ENCODE measurements at places on chromosomes 12 and 14.

- ATAC-seq, result no peak
Measured at GRCh38 chr12:68242777-68243176, 10.6 kb downstream of the IL22 start.

GRCh38 chr12:45675534-45675933 lies 54.0 kb upstream of the ARID2 start:
- no peak for ATAC-seq

- ATAC-seq, result no peak
Measured at GRCh38 chr14:58794993-58795762, 157.4 kb downstream of the DACT1 start.

DNA sequence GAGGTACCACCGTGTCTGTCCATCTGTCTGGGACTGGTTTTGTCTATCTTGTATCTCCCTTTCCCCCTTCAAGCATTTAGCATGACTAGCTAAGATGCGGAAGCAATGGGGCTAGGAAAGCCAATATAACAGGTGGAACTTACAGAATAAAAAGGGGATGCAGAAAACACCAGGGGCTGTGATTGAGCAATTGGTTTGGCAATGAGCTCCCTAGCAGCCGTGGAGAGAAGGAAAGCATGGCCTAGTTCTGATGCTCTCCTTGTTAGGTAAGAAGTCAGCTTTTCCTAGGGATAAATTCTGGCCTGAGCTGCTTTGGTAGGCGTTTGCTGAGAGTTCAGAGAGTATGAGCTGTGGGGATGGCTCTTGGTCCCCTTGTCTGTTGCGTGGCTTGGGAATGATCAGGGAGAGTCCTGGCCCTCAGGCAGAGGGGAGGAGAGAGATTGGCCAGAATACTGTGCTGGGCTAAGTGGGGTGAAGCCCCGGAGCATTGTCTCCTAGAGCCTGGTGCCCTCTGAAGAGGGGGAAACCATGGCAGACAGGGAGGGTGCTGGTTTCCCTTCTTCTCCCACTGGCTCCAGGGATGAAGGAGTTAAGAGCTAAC lies 7.1 kb downstream of the SETD1B start:
- ATAC-seq, result no peak

GRCh38 chr14:51039252-51039651 lies 55.7 kb downstream of the TRIM9 start:
- peak; percentile 67 for ATAC-seq

- peak; percentile 61 for ATAC-seq
Measured at GRCh38 chr12:131830335-131830913, 2.2 kb downstream of the MMP17 start.

GRCh38 chr12:66584673-66585072 lies 94.2 kb downstream of the GRIP1 start:
- ATAC-seq, result no peak

DNA sequence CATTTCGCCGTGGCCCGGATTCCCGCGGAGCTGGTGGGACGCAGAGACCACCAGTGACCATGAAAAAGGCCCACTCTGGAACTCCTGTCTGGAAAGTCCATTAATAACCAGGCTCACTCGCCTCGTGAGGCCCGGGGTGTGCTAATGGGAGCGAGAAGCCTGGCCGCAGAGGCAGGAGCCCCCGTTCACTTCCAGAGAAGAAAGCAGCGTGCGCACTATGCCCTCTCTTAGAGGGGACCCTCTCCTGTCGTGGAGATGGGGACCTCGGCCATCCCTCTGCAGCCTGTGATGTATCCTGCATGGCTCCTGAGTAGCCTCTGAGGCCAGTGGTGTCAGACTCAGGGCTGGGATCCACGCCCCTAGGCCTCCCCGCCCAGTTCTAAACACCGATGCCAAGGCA lies 134.1 kb upstream of the VRK1 start:
- ATAC-seq, result no peak

GRCh38 chr14:89284333-89285058 lies 132.5 kb downstream of the FOXN3 start:
- no peak for ATAC-seq

GRCh38 chr14:20356422-20356821 lies 13.0 kb downstream of the PARP2 start:
- ATAC-seq, result no peak

- ATAC-seq, result no peak
Measured at GRCh38 chr14:86712176-86712575, 1182.2 kb downstream of the FLRT2 start.

- no peak for ATAC-seq
Measured at GRCh38 chr12:6228535-6229223, 28.5 kb downstream of the CD9 start.

DNA sequence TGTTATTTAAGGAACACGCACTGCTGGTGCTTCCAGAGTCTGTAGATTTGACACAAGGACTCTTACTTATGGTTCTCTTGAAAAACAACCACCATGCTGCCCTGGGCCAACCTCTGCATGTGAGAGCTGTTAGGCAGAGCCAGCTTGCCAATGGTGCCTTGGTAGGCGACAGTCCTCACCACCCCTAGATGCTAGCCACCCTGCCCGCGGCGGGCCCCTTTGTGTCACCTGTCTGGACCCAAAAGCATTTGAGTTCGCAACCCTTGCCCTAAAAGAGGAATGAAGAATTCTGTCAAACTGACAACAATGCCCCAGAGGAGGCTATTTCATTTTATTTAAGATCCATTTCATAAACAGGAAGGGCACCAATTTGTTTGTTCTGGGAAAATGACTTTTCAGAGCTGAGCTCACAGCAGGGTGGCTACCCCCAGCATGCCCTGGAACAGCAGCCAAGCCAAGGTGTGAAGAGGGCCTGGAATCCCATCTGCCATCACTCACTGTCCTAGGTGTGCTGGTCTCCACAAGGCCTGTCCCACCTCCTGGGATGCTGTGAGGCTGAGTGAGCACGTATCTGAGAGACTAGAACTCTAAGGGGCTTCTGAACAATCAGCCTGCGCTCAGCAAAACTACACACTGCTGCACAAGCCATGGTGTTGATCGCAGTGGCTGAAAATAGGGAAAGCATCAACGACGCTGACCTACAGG lies 63.8 kb upstream of the FZD10 start:
- no peak for ATAC-seq

DNA sequence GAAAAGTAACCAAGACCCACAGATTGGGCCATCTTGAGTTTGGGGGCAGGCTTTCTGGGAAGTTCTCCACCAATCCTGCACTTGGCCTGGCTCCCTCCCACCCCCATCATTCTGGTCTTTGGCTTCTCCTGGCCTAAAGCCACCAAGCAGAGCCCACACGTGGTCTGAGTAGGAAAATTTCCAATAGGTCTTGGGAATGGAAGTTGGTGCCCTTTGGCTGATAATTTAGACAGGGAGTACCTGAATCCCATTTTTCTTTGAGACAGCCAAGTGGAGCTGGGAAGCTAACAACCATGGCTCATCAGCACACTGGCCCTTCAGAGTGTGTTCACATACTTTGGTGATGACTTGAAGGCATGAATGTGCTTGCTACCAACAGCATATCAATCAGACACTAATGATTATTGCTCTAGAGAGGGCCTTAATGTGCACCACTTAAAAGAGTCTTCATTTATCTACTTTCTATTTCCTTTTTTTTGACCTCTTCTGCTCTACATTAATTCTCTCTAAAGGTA lies 156.0 kb downstream of the EGLN3 start:
- ATAC-seq, result no peak

- ATAC-seq, result no peak
Measured at GRCh38 chr12:82866227-82866775, 179.6 kb downstream of the TMTC2 start.

DNA sequence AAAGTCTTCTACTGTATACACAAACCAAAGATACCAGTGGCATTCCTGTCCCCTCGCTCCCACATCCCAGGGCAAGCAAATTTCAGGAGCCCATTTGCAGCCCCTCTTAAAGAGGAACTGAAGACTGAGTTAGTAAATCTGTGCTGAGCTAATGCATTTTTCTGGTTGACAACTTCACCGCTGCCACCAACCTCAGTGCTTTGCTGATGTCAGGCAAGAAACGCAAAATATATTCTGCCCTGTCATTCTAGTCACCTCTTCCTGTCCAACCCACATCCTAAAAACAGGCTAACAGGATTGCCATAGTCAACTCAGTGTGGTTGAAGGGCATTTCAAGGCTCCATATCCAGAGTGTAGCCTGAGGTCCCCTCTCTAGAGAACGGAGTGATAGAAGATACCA lies 59.4 kb upstream of the FICD start:
- ATAC-seq, result no peak

- ATAC-seq, result no peak
Measured at GRCh38 chr12:112963227-112963861, 15.0 kb upstream of the OAS2 start.

DNA sequence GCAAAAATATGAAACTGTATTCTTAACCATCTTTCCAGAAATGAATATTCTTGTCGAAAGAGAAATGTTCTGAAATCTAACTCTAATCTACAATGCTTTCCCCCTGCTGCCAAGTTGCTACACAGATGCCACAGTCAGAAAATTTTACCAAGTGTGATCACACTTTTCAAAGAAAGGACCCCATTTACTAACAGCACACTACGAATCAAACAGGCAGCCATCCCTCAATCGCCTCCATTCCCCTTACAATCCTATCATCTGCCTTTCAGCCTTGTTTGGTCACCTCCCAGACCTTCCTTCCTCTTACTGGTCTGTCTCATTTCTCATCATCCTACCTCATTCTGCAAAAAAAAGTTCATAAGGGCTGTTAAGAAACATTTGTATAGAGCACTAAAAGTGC lies 190.1 kb downstream of the MED13L start:
- ATAC-seq, result no peak

- ATAC-seq, result no peak
Measured at GRCh38 chr14:91754819-91755218, 22.9 kb upstream of the CATSPERB start.

DNA sequence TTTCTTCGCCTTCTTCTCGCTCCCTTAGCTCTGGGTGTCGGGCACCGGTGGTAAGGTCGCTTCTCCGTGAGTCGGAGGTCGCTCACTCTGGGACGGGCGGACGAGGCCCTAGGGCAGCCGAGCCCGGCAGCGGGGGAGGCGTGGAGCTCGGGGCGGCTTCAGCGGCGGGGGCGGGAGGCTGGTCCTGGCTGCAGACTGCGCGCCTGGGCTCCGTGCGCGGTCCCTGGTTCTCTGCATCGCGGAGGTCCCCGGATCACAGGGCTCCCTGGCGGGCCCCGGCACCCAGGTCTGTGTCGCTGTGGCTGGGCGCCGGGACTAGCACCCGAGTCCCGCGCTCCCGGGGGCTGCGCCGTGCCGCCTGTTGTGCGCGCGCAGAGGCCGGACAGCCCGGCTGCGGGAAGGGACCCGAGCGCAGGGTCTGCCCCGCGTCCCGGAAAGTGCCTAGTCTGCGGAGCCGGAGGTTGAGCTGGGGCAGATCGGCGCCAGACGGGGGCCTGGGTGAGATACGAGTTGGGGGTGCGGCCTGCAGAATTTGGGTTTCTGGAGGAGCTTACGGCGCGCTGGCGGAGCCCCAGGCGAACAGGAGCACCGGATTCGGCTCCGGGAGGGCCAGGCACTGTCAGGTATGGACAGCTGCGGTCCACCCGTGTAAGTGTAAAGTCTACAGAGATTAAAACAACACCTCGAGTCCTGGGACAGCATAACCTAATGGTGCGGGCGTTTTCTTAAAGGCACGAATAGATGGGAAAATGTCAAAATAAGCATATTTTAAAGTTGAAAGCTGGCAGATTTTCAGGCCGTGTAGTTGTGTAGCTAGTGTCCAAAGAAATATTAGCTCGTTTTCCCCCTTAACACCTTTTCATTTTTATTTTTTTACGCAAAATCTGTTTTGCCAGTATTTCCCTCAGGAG lies 713 bp downstream of the FRMD6 start:
- ATAC-seq, result peak; percentile 57
